ENCODE measurements at places on chromosomes 3 and 15.

DNA sequence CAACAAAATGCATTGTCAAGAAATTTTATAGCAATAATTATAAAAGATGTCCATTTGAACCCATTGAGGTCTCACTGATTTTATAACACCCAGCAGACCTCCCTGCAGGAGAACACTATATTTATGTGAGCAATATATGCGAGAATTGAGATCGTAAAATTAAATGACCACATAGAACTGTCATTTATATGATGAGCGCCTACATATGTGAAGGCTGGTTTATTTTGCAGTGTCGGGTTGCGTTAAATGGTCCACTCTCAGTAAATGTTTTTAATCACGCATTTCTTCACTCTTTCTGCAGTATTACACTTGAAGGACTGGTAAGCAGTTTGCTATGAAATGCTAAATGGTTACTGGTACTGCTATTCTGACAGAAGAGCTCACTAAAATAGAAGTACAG is 408.5 kb upstream of the AGTR1 start:
- DNase-seq: no peak

GRCh38 chr3:105752791-105753415 is 115.9 kb downstream of the CBLB start:
- no peak for DNase-seq

- DNase-seq: no peak
Measured at GRCh38 chr3:111617912-111618601, 22.9 kb upstream of the ZBED2 start.

DNA sequence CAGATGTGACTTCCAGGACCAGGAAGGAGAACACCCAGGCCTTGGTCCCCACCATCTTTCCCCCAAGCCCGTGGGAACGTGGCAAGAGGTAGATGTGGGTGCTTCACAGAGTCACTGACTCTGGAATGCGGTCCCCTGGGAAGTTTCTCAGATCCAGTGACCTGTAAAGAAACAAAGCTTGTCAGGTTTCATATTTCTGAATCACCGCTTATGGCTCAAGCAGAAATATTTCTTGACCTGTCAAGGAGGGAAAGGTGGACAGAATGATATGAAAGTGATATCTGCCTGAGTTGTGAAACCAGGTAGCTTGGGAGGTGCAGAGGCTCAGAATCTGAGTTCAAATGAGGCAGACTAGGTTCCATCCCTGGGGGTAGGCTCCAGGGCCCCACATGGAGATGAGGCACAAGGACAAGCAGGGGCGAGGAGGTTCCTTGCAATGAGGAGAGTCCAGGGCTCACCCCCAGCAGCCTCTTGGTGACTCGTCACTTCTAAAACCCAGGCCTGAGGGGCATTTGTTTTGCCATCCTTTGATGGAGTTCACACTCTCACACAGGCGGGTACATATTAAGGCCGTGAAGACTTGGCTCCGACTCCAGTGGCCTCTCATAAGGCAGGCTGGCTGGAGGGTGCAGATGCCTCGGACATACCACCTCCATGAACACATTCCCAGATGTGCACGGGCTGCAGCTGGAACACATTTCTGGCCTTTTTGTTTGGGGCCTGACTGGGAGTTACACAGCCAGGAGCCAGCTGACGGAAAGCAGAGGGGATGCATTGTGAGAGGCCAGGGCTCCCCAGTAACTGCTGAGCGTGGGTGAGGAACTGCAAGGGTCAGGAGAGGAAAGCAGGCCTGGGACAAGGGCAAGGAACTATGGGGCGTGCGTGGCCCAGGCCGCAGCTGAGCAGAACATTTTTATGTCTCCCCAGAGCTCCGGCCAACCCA is 1.3 kb downstream of the CILP start:
- no peak for DNase-seq

GRCh38 chr3:98114264-98114663 is 16.3 kb upstream of the OR5H1 start:
- no peak for DNase-seq

Data from stimulated activated CD4-positive, alpha-beta T cell treated with anti-CD3 and anti-CD28 coated beads, TNF-alpha, amount 100 ng/mL, for 1 hour (primary cell).